ENCODE measurements at places on chromosomes 16 and 17.

DNA sequence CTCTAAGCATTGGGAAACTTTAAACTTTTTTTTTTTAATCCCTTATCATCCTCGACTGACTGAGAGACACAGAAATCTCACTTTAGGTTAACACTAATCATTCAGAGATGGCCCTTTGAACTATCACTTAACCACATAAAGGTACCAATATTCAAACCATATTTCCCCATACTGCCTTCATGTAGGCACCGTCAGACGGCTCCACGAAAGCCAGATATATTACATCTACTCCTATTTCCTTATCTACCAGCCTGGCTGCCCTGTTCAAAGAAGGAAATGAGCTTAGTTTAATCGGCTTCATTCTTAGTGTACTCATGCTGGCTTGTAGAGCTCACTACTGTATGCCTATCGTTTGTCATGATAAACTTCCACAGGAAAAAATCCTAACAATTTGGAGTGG is 270.9 kb downstream of the CEP112 start:
- DNase-seq = no peak

GRCh38 chr16:69436896-69437295 is 12.5 kb downstream of the CYB5B start:
- DNase-seq = no peak

- DNase-seq = no peak
These were observed 1.7 kb downstream of the SLC5A2 start for GRCh38 chr16:31484491-31485171.

GRCh38 chr16:68752602-68753001 is 15.5 kb downstream of the CDH1 start:
- no peak for DNase-seq

DNA sequence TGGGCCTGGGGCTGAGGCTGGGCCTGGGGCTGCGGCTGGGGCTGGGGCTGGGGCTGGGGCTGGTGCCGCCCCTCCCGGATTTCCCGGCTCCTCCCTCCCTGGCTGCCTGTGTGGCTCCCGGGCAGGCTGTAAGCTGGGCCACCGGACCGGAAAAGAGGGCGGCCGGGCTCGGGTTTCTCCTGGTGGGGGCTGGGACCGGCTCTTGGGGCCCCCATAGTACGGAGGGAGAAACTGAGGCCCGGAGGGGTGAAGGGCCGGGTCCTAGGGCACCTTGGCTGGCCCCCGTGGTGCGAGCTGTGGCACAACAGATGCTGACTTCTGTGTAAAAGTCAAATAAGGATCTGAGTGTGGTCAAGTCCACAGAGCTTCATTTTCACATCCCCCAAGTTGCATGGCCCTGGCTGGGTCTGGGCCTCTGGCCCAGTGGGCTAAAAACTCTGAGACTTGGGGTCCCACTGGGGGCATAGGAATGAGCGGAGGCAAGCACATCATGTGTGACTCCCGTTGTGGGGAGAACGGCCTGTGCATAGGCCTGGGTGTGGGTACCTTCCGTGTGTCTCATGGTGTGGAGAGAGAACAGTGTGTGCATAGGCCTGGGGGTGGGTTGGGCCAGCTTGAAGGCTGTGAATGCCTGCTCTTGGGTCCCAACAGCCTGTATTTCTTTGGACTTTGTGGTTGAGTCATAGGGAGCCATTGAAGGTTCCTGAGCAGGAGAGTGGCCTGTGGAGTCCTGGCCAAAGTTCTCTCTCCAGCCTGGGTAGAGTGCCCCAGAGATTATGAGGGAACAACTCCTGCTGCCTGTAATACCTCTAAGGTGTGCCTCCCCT is 123.9 kb upstream of the CIBAR2 start:
- no peak for DNase-seq
